Neural cell (in vitro differentiated cells): ENCODE measurements at places on chromosomes 11 and 22. TPM values are rescaled to one million over a fixed set of nuclear protein-coding genes. Genes with fewer than 3 reads are reported as not detected.

Gene RFPL3
- 0.50 TPM in 1 of 2 replicates, not detected in the other for polyA plus RNA-seq

Gene OSBP2
- polyA plus RNA-seq = 8.7 and 10.2 TPM in 2 replicates

Gene PSMC3
- 157 and 172 TPM in 2 replicates for polyA plus RNA-seq

Gene USP2
- 0.59 and 0.74 TPM in 2 replicates for polyA plus RNA-seq

Gene ART1
- polyA plus RNA-seq = not detected in 2 replicates
